Epithelial cell of proximal tubule (primary cell): ENCODE measurements at places on chromosomes 6 and 20. TPM values are rescaled to one million over a fixed set of nuclear protein-coding genes. Genes with fewer than 3 reads are reported as not detected.

Gene STX16
- total RNA-seq: 10.4 and 14.4 TPM in 2 replicates

Gene PRELID3B
- 75.7 and 76.3 TPM in 2 replicates for total RNA-seq

Gene SMIM13
- 8.6 and 15.3 TPM in 2 replicates for total RNA-seq

Gene VGLL2
- total RNA-seq: not detected in 2 replicates
